ENCODE measurements at places on chromosomes 11 and 22. TPM values are rescaled to one million over a fixed set of nuclear protein-coding genes. Genes with fewer than 3 reads are reported as not detected.

NTM gene
- 1.0 TPM for total RNA-seq

TCN2 gene
- total RNA-seq = 80.6 TPM

VSIG2 gene
- 3.6 TPM for total RNA-seq

ARHGAP8 gene
- total RNA-seq = not detected

GGTLC2 gene
- total RNA-seq = not detected

CCDC34 gene
- total RNA-seq = 11.8 TPM

OR52H1 gene
- not detected for total RNA-seq

MRGPRF gene
- total RNA-seq = not detected

CDC42EP2 gene
- total RNA-seq = 23.4 TPM

HTR3B gene
- not detected for total RNA-seq

MUC2 gene
- not detected for total RNA-seq

PGA5 gene
- total RNA-seq = not detected

PIK3IP1 gene
- total RNA-seq = 8.4 TPM

KRTAP5-2 gene
- total RNA-seq = not detected

LGR4 gene
- 3.1 TPM for total RNA-seq

KMT2A gene
- total RNA-seq = 63.9 TPM

SLC22A8 gene
- total RNA-seq = not detected

SPON1 gene
- total RNA-seq = not detected

ART5 gene
- not detected for total RNA-seq

SH3BP1 gene
- 2.8 TPM for total RNA-seq

OR4C15 gene
- total RNA-seq = not detected

DYNC2H1 gene
- 5.7 TPM for total RNA-seq

DBX1 gene
- total RNA-seq = not detected

EHF gene
- not detected for total RNA-seq

HBD gene
- total RNA-seq = not detected

APOL6 gene
- 1.3 TPM for total RNA-seq

TRIM6 gene
- 5.6 TPM for total RNA-seq

KIRREL3 gene
- total RNA-seq = not detected

MAP6 gene
- not detected for total RNA-seq

SERPIND1 gene
- total RNA-seq = 1.8 TPM

CNTN5 gene
- not detected for total RNA-seq

SGSM1 gene
- total RNA-seq = 0.12 TPM

CYP2D6 gene
- total RNA-seq = 0.97 TPM

OR52A1 gene
- not detected for total RNA-seq

KRTAP5-11 gene
- total RNA-seq = not detected

CBX7 gene
- 5.1 TPM for total RNA-seq

TOLLIP gene
- 49.6 TPM for total RNA-seq

UFD1 gene
- total RNA-seq = 122 TPM

CLCF1 gene
- total RNA-seq = 5.8 TPM

SEPTIN5 gene
- 31.1 TPM for total RNA-seq

HBG1 gene
- total RNA-seq = not detected

LRP4 gene
- total RNA-seq = 3.8 TPM

GAS2 gene
- 0.37 TPM for total RNA-seq
